ENCODE measurements at places on chromosomes 5 and 9.

- no peak for DNase-seq
Observed at GRCh38 chr9:127183814-127184582, 61.6 kb upstream of the ANGPTL2 start.

DNA sequence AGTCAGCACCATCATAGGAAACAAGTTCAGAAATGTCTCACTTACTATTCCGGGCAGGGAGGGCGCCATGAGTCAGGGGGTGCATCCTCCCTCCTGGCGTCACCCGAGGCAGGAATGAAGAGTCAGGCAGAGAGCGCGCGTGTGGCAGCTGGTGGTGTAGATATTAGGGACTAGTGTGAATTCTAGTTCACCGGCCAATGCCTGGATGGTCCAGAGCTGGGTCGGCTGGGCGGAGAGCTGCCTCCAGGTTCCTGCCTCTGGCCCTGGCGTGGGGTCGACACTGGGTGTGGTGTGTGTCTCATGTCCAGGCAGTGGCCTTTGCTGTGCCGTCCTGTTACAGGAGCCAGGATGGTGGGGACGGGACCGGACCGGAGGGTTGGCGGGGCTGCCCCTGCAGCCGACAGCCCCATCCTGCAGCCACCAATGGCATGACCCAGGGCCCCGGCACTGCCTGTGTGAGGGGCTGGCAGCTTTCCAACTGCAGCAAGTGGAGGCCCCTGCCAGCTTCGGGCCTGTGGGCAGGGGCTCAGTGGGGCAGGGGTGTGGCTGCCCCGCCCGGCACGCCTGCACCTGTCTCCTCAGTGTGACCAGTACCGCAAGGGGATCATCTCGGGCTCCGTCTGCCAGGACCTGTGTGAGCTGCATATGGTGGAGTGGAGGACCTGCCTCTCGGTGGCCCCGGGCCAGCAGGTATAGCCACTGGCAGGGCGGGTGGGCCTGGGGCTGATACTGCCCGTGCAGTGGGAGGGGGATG, 9.1 kb downstream of the DIPK1B start:
- peak; percentile 58 for DNase-seq

GRCh38 chr5:78727786-78728761, 79.5 kb upstream of the LHFPL2 start:
- DNase-seq, result no peak

DNA sequence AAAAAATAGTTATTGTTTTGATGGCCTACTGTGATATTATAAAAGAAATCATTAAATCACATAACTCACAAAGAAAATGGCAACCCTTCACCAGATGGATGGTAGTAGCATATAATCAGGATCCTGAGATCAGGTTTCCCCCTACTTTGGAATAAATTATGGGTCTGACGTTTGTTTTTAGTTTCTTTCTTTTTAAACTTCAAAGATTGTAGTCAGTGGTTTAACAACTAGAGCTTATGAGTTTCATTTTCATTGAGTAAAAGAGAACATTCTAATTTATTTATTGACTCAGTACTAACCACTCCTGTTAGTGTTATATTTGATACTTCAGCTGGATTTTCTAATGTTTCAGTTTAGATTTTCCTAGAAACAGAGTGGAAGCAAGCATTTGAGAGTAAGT, 218.0 kb upstream of the PCSK5 start:
- peak; percentile 67 for DNase-seq

- no peak for DNase-seq
Observed at GRCh38 chr5:180910735-180911134, 11.8 kb downstream of the BTNL8 start.

DNA sequence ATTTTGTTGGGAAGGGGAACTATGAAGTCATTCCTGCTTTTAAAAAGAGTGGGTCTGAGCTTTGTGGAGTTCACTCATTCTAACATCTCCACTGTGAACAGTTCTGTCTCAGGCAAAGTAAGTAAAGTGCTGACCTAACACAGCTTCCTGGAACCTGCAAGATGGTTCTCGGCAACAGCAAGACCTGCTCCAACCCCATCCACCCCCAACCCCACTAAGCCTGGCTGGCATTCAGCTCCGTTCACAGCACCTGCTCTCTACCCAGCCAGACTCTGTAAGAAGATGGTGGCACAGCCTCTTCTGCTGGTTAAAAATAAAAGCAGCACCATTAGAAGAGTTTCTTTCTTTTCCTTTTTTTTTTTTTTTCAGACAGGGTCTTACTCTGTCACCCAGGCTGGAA, 42.0 kb downstream of the EPB41L4B start:
- peak; percentile 16 for DNase-seq

- no peak for DNase-seq
Observed at GRCh38 chr9:100759215-100759614, 181.3 kb downstream of the CAVIN4 start.

DNA sequence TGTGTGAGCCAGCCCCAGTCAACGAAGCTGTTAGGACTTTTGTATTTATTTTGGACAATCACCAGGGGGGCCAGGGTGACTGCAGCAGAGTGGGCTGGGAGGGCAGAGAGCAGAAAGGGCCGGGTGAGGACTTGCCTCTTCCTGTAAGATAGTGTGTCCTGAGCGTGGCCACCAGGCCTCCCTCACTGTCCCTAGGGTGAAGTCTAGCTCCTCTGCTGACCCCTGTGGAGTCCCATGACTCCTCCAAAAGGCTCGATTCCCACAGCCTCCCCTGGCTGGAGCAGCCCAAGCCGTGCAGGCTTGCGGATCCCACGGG, 147.8 kb downstream of the RXRA start:
- DNase-seq, result no peak

GRCh38 chr9:114000671-114001409, 77.3 kb downstream of the AMBP start:
- DNase-seq, result no peak

DNA sequence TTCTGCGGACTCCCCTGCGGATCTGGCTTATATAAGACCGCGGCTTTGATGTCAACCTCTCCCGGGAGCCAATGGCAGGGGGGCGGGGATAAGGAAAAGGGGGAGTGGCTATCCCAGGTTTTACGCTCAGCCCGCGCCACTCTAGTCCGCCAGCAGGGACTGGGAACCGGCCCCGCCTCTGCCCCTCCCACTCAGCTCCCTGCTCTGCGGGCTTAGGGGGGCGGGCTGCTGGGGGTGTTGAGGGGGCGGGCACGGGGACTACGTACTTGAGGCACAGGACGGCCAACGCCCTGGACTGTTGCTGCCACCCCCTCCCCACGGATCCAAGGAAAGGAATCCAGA, at the start of gene HAND1:
Gene HAND1 (minus strand): TSS at position 4 of the 342 bp plus-strand sequence. CDS start 219 bp downstream, outside the sequence.
- DNase-seq, result peak; percentile 86

GRCh38 chr5:111165058-111165457, 59.1 kb upstream of the CAMK4 start:
- no peak for DNase-seq

- DNase-seq, result no peak
Observed at GRCh38 chr9:134591082-134591571, 50.5 kb upstream of the COL5A1 start.

- DNase-seq, result no peak
Observed at GRCh38 chr9:34370970-34371880, 5.5 kb downstream of the MYORG start.

DNA sequence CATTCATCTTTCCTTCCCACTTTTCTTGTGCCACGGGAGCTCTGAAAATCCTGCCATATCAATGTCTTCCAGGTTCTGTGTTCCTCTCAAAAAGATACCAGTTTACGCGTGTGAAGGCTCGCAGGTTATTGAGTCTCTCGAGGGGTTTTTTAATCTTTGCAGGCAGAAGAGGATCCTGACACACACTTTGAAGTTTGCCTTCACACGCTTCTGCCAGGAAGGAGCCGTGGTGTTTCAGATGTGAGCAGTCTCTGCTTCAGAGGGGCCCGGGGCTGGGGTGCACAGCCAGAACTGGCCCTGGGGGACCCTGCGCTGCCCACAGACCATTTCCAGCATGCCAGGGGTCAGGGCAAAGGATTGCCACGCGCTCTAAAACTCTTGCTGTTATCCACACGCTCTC, 167.2 kb downstream of the TTLL11 start:
- no peak for DNase-seq

DNA sequence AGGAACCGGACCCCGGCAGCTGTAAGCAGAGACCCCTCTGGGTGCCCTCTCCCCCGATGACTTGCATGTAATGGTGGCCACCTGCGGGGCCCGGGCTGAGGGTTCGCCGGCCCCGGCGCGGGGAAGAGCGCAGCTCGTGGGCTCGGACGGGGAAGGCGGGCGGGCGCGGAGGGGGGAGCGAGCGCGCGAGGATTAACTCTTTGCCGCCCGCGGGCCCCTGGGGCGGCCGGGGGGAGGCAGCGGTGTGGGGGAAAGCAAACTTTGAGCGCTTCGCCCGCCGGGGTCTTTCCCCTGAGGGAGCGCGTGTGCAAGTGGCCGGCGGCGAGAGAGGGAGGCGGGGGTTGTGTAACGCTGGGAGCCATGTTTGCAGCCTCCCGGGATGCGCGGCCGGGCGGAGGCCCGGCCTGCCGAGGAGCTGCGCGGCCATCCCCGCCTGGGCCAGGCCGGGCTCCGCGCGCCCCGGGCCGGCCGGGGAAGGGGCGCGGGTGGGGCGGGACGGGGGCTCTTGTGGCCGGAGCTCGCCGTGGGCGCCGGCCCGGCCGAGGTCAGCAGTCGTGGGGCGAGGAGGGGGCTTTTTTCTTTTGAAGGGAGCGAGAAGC, 547 bp downstream of the ANP32B start:
- DNase-seq, result peak; percentile 80

DNA sequence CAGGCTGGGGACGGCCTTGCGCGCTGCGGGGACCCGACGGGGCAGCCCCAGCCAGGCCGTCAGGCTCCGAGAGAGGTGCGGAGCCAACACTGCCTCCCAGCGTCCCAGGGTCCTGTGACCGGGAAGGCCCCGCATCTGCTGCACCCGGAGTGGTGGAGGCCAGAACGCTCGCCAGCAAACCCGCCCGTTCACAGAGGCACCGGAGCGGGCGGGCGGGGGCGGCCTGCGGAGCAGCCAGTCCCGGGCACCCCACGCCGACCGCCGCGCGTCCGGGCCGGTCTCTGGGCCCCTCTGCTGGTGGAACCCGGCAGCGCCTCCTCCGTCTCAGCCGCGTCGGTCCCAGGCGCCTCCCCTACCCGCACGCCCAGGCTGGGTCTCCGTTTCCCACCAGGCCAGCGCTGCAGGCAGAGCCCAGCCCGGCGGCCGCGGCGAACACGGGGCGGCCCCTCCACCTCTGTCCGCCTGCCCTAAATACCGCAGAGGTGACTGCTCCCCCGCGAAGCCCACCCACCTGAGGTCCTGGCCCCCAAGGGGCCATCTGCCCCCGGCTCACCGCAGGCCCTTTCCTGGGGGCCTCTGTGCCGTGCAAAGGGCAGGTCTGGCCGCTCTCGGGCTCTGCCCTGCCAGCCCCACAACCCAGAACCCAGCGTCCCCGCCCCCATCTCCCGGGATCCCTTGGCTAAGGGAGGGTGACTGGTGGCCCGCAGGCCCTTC, 15.9 kb downstream of the EXD3 start:
- peak; percentile 75 for DNase-seq

All from NCI-H69 (cell line).